ENCODE measurements at places on chromosomes 5 and 9.

GRCh38 chr5:89545076-89545475 is 662.1 kb upstream of the MEF2C start:
- no peak for DNase-seq

GRCh38 chr9:114016101-114016500 is 62.0 kb downstream of the AMBP start:
- no peak for DNase-seq

- DNase-seq = no peak
These were observed 24.7 kb upstream of the RANBP6 start for GRCh38 chr9:6040077-6040476.

- DNase-seq = no peak
These were observed 19.4 kb upstream of the RNF130 start for GRCh38 chr5:180090769-180091546.

GRCh38 chr5:80576383-80576782 is 6.3 kb upstream of the ANKRD34B start:
- no peak for DNase-seq

DNA sequence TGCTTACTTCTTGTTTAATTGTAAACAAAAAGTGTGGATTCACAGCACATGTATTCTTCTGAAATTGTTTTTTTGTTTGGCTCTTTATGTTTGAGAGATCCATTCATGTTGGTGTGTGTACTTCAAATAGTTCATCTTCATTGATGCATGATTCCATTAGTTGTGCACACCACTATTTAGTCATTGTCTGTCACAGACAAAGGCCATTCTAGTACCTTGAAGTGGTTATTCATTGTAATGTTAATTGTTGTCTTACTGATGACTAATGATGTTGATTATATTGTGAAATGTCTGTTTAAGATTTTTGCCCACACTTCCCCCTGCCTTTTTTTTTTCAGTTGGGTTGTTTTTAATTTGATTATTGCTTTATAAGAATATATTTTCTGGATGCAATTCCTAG is 391.3 kb downstream of the DIRAS2 start:
- no peak for DNase-seq

- DNase-seq = no peak
These were observed 24.4 kb upstream of the PRDM12 start for GRCh38 chr9:130639866-130640555.

- DNase-seq = no peak
These were observed 343.7 kb downstream of the DMRTA1 start for GRCh38 chr9:22790329-22790728.

GRCh38 chr9:103410059-103410458 is 414.9 kb downstream of the CYLC2 start:
- DNase-seq = no peak

DNA sequence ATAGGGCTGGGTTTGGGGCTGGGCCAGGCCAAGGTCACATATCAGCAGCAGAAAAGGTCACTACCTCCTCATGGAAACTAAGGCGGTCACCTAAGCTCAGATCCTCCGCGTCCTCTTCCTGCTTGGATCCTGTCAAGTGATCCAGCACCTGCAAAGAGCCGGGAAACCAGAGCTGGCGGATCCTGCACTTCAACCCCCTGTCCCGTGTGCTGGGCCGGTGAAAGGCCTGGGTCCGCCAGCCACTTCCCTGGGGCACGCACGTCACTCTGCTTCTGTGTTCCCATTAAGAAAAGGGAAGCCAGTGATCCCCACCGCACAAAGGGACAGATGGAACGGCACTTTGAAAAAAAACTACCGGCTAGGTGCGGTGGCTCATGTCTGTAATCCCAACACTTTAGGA is 61.3 kb upstream of the STXBP1 start:
- DNase-seq = no peak

DNA sequence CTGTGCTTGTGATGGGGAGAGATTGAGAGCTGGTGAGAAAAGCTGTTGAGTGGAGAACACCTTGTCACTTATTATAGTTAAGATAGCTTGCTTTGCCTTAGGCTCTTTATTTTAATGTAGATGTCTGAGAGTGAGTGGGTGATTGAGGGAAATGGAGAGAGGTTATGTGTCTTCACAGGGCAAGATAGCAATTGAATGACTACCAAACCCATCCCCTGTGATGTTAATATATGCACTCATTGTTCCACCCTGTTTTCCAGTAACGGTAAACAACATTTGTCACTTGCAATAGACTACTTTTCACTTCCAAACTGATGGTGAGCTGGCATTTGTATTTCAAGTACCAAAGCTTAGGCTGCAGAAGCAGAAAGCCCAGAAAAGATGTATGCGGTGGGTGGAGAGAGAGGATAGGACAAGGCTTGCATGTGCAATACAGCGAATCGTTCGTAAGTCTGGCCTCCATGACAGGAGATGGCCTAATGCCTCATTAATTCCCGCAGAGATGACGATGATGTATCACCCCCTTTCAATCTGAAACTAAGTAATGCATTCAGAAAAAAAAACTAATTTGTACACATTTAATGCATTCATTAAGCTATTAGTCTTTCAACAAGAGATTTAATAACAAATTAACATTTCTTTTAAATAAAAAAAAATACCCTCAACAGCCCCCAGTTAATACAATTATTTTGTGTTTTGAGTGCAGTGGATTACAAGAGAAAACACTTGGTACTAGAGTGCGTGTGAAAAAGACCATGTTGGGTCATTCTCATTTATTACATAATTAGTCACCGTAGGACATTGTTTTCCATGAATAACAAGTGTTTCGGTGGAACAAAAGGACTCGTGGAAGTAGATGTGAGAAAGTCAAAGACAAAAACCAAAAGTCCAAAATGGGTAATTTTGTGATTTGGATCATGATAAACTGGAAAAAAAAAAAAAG is 699.0 kb downstream of the BRINP1 start:
- DNase-seq = no peak
